Urinary bladder (tissue), 4 donors: ENCODE measurements at places on chromosomes 13 and 19. TPM values are rescaled to one million over a fixed set of nuclear protein-coding genes. Genes with fewer than 3 reads are reported as not detected.

Gene ATG4D
- 25.9 TPM for polyA plus RNA-seq

DNA sequence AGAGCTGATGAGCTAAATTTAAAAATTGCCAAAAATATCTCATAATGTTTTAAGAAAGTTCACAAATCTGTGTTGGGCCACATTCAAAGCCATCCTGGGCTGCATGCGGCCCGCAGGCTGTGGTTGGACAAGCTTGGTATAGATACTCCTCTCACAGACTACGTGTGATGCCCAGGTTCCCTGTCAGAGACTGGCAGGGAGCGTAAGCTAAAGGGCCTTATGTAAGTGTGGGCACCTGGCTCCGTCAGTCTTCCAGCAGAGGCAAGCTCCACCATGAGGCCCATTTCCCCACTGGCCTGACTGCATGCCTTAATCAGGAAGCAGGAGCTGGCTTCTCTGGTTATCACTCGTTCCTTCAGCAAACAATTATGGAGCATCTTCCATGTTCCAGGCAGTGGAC is 200.2 kb downstream of the FOXO1 start:
- DNase-seq: no peak

GRCh38 chr13:30806784-30807183 is 71.4 kb downstream of the ALOX5AP start:
- DNase-seq: no peak

Gene ZNF541
- polyA plus RNA-seq: 0.25 TPM

DNA sequence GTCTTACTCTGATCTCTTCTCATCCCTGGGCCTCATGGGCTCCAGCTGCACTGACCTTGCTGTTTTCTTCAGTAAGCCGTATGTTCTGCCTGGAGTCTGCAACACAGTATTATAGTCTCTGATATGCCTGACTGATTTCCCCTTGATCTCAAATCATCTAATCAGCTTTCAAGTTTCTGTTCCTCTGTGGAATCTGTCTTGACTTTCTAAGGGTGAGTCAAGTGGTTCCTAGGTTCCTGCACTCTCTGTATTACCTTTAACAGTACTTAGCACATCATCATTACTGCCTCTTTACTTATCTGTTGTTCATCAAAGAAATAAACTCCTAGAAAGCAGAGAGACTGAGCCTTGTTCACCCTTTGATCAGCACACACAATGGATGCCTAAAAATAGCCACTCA is 350.7 kb downstream of the LMO7 start:
- no peak for DNase-seq

GRCh38 chr19:30167976-30168635 is 204.1 kb upstream of the ZNF536 start:
- DNase-seq: no peak

Gene RETN
- polyA plus RNA-seq: 17.8 TPM

Gene TNFRSF19
- polyA plus RNA-seq: 8.2 TPM

Gene LIM2
- polyA plus RNA-seq: not detected

- no peak for DNase-seq
These were observed 1.1 kb upstream of the CALR start for GRCh38 chr19:12937093-12937926.

DNA sequence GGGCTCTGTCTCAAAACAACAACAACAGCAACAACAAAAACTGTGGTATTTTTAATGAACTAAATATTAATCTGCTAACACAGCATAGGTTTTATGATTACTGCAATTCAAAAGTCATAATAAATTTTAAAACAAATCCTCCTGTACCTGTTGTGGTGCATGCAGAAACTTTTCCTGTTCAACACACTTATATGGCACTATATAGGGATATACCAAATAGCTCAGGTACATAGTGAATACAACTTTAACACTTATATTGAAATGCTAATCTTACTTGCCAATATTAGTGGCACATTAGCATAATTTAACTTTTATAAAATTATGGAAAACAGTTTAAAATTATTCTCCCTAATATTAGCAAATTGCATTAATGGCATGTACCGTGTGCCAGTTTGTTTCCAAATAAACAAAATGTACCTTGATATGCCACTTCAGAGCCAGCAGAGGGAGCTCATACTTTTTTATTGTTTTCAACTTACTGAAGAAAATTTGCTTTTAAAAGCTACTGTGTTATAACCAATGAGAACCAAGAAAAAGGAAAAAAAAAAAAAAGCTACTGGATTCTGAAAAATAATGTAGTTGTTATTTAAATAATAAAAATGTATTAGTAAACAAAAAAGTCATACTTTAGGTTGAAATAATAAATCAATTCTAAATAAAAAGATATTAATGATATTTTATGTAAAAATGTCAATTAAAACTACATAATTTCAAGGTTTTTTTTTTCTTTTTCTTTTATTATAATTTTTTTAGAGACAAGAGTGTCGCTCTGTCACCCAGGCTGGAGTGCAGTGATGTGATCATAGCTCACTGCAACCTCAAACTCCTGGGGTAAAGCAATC is 18.0 kb upstream of the RBM26 start:
- no peak for DNase-seq

- no peak for DNase-seq
These were observed 22.1 kb upstream of the WDFY2 start for GRCh38 chr13:51562011-51562671.

- no peak for DNase-seq
These were observed 133.3 kb downstream of the USP12 start for GRCh38 chr13:27038323-27038722.

GRCh38 chr13:67090856-67091255 is 139.3 kb downstream of the PCDH9 start:
- no peak for DNase-seq

GRCh38 chr19:33064458-33064791 is 263 bp downstream of the RHPN2 start:
- DNase-seq: no peak

Gene GET3
- polyA plus RNA-seq: 84.4 TPM

DNA sequence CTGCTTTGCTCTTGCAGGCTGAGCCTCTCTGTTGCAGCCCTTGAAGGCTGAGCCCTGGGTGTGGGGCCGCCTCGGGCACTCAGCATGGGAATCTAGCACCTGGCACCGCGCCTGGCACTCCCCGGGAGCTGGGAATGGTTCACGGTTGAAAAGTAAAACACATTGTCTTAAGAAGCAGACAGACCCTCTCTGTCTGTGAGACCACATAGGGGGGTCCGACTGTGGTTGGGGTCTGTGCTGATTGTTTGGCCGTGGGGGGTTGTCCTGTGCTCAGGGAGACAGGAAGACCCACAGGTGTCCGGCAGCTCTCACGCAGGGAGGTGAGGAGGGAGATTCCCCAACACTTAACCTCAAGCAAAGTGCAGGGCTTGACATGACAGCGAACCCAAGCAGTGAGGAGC is 64.8 kb downstream of the SOX1 start:
- no peak for DNase-seq

GRCh38 chr19:38505958-38506357 is 72.5 kb downstream of the RYR1 start:
- no peak for DNase-seq

GRCh38 chr13:111337206-111337605 is 16.8 kb downstream of the TEX29 start:
- no peak for DNase-seq

Gene NR2F6
- 36.8 TPM for polyA plus RNA-seq

DNA sequence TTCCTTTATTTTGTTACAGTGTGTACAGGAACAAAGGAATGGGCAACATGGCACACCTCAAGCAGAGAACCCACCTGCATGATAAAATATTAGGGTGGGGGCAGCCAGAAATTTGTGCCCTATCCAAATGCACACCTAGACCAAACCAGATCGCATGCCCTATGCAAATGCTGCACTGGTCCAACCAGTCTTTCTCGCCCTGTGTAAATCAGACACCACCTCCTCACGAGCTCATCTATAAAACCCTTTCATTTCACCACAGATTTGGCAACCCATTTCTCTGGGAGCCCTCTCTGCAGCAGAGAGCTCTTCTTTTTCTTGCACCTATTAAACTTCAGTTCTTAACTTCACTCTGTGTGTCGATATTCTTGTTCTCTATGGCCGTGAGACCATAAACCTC is 1559.2 kb downstream of the SLITRK1 start:
- DNase-seq: no peak

- DNase-seq: peak; percentile 77
These were observed 3.9 kb upstream of the SSBP4 start for GRCh38 chr19:18415178-18415867.

- DNase-seq: no peak
These were observed 24.6 kb downstream of the DCT start for GRCh38 chr13:94454906-94455305.

- no peak for DNase-seq
These were observed 15.9 kb downstream of the ZNF787 start for GRCh38 chr19:56105090-56105701.

DNA sequence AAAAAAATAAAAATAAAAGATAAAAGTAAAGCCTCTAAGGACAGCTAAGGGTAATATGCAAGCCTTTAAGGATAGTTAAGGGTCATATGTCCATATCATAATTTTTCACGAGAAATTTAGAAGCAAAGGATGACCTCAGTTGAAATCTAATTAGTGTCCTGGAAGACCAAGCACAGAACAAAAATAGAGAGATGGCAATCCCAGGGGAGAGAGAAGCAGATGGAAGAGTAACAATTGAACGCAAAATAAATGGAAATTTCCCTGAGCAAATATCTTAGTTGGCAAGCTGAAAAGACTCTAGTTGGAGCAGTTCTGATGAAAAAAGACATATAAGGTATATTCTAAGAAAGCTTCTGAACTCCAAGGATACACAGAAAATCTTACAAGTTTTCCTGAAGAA is 275.4 kb downstream of the NALCN start:
- no peak for DNase-seq

DNA sequence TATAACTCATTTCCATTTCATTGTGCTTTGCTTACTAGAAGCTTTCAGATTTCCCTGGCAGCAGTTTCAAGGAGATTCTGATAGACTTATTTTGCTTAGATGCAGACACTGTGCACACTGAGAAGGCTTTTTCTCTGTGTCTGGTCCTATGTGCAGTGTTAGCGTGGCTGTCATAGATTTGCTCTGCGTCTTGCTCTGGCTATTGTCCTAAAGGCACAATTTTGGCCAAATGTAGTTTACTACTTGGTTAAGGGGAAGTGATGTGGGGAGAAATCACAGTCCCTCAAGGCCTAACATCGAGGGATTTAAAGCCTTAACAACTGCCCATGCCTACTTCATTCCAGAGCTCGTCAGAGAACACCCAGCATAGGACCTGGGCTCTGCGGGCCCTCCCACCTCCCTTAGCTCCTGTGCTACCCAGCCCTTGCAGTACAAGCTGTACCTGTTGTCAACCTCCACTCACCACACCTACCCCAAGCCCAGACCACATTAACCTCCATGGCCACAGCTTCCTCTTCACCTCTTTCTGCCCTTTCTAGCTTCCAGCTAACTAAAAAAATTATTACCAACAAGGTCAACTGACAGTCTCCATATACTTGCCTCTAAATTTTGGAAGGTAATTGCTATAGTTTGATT is 38.9 kb upstream of the KATNAL1 start:
- no peak for DNase-seq

DNA sequence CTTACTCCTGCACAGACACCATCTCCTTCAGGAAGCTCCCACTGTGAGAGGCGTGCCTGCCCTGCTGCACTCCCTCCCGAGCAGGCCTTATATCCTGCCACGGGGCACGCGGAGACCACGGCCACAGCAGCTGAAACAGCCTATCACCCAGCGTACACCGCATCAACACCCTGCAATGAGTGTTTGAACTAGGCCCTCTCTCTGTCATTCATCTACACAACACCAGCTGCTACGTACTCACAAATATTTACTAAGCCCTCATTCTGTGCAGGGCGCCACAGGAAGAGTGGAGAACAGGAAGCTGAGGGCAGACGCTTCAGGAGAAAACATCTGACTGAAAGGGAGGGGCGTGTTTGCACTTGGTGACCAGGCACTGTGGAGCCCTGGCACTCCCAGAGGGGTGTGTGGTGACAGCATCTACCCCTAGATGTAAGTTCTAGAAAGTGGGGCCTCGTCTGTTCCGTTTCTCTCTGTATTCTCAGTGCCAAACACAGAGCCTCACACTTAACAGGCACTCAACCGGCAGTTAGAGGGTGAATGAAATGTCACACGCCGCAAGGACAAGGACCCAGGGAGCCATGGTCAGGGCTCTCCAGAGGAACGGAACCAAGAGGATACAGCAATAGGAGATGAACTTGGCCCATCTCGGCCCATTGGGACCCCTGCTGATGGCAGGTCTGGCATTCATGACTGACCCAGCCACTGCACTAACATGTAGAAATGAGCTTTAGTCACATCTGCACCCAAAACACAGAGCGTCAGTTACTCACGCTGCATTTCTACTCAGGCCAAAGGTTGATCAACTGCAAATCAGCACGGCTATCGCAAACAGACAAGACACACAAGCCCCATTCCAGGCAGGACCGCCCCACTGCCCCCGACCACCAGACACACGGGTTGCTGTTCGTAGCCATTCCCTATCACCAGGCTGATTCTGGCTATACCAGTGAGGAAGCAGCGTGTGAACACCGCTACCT is 15.7 kb downstream of the RANBP3 start:
- DNase-seq: no peak

GRCh38 chr13:111965466-111966214 is 101.3 kb upstream of the SOX1 start:
- no peak for DNase-seq

- DNase-seq: no peak
These were observed 1.2 kb downstream of the MKNK2 start for GRCh38 chr19:2049741-2050348.

DNA sequence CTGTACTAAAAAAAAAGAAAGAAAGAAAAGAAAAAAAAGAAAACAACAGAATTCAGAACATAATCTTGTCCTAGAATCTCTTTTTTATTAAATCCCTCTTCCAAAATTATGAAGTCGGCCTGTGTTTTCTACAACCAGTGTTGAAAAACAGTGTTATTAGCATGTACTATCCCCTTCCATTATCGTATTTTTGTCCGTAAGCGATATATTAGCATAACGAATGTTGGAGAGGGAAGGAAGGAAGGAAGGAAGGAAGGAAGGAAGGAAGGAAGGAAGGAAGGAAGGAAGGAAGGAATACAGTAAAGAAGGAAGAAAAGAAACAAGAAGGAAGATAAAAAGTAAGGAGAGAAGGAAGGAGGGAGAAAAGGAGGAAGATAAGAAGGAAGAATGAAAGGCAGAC is 393.0 kb upstream of the TSHZ3 start:
- DNase-seq: no peak

GRCh38 chr13:37811441-37811840 is 58.1 kb downstream of the TRPC4 start:
- DNase-seq: no peak

DNA sequence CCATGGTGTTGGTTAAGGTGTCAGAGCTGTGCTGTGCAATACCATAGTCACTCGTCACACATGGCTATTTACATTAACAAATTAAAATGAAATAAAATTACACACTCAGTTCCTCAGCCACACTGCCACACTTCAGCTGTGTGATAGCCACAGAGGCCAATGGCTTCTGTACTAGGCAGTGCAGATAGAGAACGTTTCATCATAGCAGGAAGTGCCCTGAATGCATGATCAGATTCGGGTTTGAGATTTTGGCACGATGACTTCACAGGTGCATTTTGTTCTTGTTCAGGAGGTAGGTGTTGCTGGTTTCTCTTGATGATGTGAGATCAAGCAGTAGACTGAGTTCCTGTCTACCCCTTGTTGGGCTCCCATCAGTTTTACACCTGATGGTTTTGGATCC is 6.5 kb downstream of the ARMC6 start:
- no peak for DNase-seq
